ENCODE measurements at places on chromosomes 7 and 10.

- no peak for DNase-seq
Observed at GRCh38 chr10:124520558-124521428, 59.2 kb downstream of the LHPP start.

GRCh38 chr7:50293509-50294179 is 10.9 kb upstream of the IKZF1 start:
- no peak for DNase-seq

DNA sequence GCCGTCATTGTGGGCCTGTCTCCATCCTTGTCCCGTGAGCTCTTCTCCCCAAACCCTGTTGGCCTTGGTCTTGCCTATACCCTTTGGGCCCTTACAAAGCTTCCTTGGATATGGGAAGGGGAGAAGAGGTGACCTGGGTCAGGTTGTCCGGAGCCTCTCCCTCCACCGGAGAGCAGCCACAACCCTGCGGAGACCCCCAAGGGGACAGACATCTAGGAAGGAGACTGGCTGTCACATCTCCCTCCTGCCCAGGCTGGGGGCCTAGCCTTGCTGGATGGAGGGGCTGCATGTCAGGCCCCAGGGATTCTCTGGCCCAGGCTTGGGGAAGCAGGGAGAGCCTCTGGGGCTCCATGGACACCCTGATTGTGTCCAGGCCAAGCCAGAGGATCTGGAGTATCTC is 11.8 kb downstream of the NACAD start:
- DNase-seq: no peak

GRCh38 chr7:79268730-79269129 is 184.7 kb downstream of the MAGI2 start:
- no peak for DNase-seq

Data from NCI-H446 (cell line).